Stimulated activated CD4-positive, alpha-beta T cell treated with anti-CD3 and anti-CD28 coated beads, Interleukin-15, amount 100 ng/mL, for 48 hours (primary cell): ENCODE measurements at places on chromosomes 7 and 10.

GRCh38 chr10:96648297-96648696, 61.5 kb upstream of the TM9SF3 start:
- no peak for DNase-seq

DNA sequence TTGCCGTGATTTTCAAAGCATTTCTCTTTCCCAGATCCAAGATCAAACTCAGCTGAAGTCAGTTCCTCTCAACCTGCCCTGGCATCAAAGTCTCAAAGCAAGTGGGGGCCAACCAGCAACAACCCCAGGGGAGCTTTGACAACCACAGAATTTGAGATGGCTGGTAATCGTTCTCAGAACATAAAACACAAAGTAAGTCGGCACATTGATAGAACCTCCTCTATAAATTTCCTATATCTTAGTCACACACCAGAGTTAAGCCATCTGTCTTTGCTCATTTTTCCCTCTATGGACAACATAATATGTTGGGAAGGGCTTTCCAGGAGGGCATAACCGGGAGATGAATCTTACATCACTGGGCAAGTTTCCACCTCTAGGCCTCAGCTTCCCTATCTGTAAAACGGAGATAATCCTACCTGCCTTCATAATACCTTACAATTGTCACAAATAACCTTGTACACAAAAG, 1.2 kb upstream of the DNAJC9 start:
- DNase-seq, result no peak

DNA sequence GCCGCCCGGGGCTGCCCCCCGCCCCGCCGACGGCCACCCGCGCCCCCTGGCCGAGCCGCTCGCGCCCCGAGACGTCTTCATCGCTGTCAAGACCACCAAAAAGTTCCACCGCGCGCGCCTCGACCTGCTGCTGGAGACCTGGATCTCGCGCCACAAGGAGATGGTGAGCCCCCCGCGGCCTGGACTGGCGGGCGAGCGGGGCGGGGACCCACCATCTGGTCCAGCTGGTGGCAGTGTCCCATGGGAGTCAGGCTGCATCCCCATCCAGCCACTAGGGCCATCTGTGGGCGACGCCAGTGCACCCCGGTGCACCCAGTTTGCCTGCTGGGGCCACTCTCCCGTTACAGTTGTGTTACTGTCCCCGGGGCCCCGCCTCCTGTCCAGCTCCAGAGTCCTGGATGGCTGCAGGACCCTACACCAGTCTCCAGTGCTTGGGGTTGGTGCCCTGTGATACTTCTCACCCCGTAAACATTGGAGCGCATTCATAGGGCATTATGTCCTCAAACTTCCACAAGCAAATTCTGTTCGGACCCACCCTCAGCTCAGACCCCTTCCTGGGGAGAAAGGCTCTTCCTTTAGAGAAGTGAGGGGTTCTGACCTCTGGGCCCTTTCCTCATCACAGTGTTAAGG, 672 bp downstream of the LFNG start:
- no peak for DNase-seq

- no peak for DNase-seq
These were observed 13.5 kb upstream of the GPR85 start for GRCh38 chr7:113100121-113100603.

- DNase-seq, result peak; percentile 33
These were observed 3.2 kb downstream of the PARP12 start for GRCh38 chr7:140059273-140060242.

DNA sequence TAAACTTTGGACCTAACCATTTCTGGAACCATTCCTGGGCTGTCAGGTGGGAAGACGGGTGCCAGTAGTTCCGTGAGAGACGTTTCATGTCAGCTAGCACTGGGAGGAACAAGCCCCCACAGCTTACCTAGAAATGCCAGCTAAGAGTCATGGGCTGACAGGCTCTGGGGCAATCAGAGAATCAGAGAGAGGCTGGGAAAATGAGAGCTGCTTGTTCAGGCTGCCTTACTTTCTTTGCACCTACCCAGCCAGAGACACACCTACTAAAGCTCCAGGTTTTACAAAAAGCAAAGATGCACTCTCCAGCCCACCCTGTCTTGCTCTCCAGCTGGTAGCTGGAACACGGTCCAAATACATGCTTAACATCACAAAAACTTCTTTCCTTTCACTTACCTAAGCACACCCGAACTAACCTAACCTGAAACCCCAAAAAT, 688 bp downstream of the PTN start:
- no peak for DNase-seq

- no peak for DNase-seq
These were observed 81.3 kb upstream of the SFMBT2 start for GRCh38 chr10:7491949-7492659.

GRCh38 chr10:106866244-106866845, 298.2 kb downstream of the SORCS1 start:
- no peak for DNase-seq

DNA sequence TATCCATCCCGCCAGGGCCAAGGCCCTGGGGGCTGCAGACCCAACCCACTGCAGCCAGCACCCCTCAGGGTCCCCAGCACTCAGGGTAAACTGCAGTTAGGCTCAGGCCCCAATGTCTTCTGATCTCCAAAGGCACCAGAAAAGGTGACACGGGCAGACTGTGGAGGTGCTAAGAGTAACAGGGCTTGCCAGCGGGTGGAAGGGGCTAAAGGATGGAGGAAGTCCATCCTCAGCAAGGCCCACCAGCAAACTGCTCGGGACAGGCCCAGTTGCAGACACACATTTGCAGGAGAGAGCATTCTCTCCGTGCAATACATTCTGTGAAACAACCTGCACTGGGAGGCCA, 95.6 kb upstream of the DDC start:
- no peak for DNase-seq

DNA sequence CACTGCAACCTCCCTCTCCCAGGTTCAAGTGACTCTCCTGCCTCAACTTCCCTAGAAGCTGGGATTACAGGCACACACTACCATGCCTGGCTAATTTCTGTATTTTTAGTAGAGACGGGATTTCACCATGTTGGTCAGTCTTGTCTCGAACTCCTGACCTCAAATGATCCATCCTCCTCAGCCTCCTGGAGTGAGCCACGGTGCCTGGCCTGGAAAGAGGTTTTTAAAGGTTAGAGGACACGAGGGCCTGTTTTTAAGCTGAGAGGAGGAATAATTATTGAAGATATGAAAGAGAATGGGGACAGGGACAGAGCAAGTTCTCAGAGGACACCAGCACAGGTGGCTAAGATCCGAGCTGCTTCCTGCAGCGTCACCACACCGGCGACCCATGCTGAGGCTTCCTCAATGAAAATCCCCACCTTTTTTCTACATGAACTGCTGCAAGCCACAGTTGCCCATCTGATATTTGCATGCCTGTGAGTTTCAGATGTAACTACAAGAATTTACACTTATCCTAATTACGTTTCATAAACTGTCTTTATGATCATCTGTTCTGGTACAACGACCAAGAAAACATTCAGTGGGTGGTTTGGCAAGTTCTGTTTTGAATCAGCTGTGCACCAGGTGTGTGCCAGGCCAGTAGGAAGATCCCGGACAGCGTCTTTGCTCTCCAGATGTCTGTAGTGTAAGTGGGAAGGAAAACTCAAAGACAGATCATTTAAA, 76.0 kb downstream of the HIP1 start:
- no peak for DNase-seq

DNA sequence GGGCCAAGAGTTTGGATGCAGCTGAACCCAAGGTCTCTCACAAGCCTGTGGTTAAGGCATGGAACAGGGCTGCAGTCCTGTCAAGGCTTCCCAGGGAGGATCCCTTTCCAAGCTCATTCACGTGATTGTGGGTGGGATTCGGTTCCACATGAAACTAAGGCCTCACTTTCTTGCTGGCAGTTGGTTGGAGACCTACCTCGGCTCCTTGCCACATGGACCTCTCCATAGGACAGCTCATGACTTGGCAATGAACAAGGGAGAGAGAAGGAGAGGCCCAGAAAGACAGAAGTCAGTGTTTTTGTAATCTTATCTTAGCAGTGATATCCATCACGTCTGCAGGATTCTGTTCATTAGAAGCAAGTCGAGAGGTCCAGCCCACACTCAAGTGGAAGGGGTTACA, 583.8 kb downstream of the LRMDA start:
- no peak for DNase-seq

GRCh38 chr7:114821030-114821900, 100.6 kb upstream of the MDFIC start:
- DNase-seq, result no peak

GRCh38 chr7:39678930-39679709, 55.7 kb downstream of the RALA start:
- DNase-seq, result no peak

DNA sequence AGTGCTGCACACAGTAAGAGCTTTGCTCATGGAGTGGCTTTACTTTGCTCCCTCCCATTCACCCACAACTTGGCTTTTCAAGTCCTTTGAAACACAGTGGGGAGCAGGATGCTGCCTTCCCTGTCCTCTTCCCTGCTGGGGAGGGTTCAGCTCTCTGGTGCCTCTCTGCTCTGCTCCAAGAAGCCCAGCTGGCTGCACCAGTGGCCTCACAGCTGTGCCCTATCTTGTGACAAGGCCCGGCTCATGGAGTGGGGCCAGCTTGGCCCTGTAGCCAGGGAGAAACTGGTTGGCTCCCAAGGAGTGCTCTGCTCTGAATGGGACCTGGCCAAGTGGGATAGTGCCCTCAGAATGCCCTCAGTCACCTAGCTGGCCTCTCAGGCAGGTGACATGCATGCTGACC, 212.3 kb upstream of the ZMIZ1 start:
- DNase-seq, result no peak

DNA sequence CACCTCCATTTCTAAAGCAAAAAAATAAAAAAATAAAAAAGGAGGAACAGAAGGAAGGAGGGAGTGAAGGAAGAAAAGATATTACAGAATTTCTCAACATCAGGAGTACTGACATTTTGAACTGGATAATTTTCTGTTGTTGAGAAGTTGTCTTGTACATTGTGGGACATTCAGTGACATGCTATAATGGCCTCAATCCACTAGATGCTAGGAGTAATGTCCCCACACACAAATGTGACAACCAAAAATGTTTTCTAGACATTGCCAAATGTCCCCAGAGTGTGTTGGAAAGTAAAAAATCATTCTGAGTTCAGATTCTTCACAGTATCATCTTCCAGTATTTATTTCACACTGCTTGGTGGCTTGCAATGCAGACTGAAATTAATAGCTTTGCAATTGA, 6.5 kb downstream of the ZNF438 start:
- DNase-seq, result no peak

- DNase-seq, result no peak
These were observed 228.7 kb upstream of the CCDC6 start for GRCh38 chr10:60135020-60135419.

GRCh38 chr10:129030996-129031843, 435.8 kb upstream of the MGMT start:
- DNase-seq, result peak; percentile 22

- DNase-seq, result no peak
These were observed 35.9 kb upstream of the FZD1 start for GRCh38 chr7:91228327-91228726.

DNA sequence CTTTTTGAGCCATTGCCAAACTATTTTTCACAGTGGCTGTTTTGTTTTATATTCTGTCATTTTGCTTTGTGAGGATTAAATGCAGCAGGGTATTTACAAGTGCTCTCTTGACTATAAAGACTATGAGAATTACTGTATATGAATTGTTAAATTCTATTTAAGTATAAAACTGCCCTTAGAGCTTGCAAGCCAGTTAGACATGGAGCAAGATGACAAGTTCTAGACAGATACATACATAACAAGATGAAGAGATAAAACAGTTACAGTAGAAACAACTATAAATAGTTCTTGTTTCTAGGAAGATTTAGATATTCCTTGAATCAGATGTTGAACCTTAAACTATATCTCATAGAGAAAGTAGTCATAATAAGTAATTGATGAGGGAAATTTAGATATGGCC, 60.6 kb downstream of the DNAH11 start:
- DNase-seq, result no peak

DNA sequence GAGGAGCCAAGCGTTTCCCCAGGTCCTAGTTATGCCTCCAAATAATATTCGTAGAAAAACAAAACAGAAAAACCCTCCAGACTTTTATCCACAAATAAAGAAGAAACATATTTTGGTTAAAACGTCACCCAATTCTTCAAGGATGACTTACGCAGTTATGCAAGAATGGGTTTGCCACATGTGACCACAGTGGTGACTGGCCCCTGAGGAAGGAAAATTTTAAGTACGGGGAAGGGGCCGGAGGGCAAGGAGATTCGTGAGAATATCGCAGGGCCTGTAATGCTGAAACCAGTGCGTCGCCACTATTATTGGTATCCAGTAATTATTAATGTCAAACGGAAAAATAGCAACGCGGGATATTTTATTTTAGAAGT, 537 bp upstream of the MRPS24 start:
- no peak for DNase-seq

DNA sequence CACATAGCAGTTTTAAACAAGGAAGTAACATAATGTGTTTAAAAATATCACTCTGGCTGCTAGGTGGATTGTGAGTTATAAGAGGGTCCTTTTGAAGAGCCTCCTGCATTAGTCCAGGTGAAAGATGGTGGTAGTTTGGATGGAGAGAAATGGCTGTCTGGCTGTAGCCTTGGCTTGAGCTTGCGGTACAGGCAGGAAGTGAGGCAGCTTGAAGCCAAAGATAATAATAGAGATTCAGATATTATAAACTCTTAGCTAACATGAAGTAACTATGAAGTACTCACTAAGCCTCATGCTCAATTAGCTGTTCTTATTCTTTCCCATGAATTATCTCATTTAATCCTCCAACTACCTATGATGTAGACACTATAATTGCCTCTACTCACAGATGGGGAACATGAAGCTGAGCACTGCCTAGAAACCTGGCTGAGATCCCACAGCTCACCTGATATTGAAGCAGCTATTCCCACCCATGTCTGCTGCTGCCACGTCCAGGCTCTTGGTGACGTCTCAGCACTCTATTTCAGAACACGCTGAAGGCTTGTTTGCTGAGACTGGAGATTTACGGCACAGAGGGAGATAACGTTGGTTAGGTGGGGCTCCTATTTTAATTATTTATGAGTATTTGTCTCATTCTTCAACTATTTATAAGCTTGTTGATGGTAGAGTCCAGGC, 10.4 kb downstream of the C10orf120 start:
- no peak for DNase-seq

DNA sequence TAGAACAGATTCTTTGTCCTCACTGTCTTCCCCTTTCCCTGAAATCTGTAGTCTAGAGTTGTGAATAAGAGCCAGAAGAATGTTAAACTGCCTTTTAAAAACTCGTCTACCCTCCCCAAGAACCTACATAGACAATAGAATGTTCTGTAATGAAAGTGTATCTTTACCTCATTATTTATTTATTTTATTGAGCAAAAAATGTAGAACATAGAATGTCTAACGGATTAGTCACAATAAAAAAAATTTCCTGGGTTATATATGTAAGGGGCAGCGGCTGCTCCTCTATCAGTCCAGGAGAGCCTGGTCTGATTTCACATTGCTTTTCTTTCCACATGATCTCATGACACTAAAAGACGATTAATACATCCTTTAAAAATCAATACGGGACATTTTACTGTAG, 135.7 kb downstream of the SDK1 start:
- DNase-seq, result no peak

- no peak for DNase-seq
These were observed 416.5 kb downstream of the MAGI2 start for GRCh38 chr7:79037001-79037400.

- DNase-seq, result no peak
These were observed 38.6 kb upstream of the WASL start for GRCh38 chr7:123787220-123788007.

GRCh38 chr7:100132697-100133151, 6.0 kb downstream of the MBLAC1 start:
- DNase-seq, result peak; percentile 64
